Activated naive CD8-positive, alpha-beta T cell treated with anti-CD3 and anti-CD28 coated beads, Interleukin-2, amount 50 U/mL, for 16 hours (primary cell): ENCODE measurements at places on chromosomes 11 and 22.

DNA sequence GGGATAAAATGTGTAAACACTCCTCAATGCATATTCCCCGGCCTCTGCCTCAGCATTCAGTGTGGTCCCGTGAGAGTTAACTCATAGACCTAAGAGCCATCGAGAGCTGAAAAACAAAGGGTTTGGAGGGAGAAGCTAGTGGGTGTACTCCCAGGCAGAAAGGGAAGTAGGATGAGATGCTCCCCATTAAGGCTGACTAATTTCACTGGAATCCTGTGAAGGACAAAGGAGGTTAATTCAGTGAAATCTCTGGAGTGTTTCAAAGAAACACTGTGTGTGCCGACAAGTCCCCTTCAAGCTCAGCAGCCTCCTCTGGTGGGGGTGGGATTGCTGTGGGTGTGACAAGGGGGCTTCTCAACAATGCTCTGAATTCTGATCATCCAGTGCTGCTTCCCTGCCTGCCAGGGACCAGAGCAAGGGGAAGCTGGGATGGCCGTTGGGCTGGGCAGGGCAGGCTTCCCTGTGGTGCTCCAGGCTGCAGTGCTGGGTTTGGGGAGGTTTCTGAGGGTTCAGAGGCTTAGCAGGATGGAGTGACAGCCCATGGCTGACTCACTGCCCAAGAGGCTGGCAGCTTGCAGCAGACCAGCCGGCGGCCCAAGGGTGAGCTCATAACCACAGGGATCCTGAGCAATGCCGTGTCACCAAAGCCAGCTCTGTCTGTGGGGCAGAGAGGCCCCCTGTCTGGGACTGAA, 61.4 kb upstream of the BMAL1 start:
- DNase-seq: no peak

GRCh38 chr11:76626921-76627401, 43.6 kb downstream of the LRRC32 start:
- DNase-seq: no peak

GRCh38 chr11:285021-285893, 3.7 kb upstream of the PGGHG start:
- no peak for DNase-seq

- no peak for DNase-seq
These were observed 8.9 kb downstream of the ABTB2 start for GRCh38 chr11:34348919-34349318.

DNA sequence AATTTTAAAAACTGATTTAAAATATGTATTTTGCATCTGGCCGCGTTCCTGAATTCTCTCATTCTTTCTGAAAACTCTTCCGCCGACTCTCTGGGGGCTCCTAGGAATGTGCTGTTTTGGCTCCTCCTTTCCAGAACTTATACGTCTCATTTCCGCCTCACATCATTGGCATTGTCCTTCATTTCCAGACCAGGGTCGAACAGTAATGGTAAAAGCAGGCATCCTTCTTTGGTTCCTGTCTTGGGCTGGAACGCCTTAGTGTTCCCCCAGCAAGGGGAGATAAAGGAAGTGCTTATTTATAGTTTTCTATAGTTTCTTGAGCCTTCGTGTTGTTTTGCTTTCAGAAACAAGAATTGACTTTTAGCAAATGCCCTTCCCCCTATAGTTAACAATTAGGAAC, 10.9 kb upstream of the TNNT3 start:
- DNase-seq: no peak

DNA sequence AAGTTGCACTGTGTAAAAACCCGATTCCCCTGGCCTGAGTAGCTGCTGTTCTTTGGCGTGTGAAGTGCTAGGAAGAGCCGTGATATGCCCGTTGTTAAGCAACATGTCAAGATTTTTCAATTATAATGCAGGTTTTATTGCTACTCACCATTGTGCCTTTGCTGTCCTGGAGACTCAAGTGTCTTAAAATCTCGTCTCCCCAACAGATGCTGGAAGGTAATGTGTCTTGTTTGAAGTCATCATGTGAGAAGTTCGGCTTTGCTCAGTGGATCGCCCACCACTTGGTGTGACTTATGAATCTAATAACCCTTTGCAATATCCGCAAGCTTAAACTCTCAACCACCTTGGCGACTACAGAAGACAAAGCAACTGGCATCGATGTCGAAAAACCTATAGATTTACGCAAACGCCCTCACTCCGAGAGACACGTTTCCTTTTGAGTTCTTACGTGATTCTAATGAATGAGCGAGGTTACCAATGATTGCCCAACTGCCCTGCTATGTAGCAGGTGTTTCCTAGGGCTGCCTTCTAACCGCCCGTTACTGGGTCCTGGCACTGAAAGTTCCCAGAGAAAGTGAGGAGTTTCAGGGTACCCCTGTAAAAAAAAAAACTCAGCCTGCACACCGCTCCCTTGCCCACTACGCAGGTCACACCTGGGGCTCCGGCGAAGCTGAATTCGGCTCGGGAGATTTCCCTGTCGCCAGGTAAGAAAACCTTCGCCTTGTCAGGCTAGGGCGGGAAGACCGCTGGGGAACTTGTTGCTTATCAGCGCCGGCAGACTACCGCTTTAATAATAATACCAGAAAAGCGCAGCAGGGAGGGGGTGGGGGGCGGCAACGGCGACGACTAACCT, 21.2 kb upstream of the BDNF start:
- DNase-seq: no peak

- no peak for DNase-seq
These were observed 73.3 kb downstream of the MYO7A start for GRCh38 chr11:77201370-77201769.

DNA sequence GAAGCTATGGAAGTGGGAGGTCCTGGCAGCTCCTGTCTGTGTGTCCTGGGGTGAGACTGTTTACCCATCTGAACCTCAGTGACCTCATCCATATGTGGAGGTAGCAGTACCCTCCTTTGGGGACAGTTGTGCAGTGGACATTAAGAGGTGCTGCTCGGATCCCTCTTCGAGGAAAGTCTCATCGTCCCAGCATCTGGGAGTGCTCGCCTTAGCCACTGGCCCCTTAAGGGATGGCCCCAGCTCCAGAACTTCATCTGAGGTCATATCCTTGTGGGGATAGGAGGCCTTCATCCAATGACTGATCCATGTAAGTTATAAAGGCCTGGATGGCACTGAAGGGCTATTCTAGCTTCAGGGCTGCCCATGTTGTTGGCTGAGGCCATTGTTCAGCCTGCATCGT, 538.1 kb downstream of the MIAT start:
- DNase-seq: no peak

GRCh38 chr11:43997022-43997660, 50.6 kb upstream of the ACCSL start:
- no peak for DNase-seq

DNA sequence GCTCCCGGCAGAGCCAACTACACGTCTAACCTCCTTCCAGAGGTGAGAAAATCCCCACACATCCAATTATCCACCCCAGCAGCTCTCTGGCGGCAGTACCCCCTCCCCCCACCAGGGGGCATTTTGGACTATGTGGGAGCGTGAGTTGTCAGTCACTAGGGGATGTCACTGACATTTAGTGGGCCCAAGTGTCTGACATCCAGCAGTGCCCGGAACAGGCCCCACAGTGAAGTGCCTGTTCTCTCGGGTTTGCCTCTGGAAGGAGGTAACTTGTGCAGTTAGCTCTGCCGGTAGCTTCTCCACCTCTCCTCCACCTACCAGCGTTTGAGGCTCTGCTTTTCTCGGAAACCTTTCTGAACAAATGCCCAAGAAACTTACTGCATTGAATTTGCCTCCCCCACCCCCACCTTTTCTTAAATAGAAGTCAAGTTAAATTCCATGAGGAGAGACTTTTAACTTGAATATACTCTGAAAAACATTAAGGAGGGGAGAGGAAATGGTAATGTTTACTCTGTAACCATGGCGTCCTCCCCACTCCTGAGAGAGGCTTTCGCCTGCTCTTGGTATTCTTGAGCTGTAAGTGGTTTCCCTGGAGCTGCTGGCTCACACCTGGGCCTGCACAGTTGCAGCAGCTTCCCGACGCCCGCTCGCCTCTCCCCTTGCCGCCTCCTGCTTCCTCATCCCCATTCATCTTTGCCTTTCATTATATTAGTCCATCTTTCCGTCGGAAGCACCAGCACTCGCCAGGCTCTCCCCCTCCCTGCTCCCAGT, 112.8 kb downstream of the WNT7B start:
- DNase-seq: peak; percentile 59

DNA sequence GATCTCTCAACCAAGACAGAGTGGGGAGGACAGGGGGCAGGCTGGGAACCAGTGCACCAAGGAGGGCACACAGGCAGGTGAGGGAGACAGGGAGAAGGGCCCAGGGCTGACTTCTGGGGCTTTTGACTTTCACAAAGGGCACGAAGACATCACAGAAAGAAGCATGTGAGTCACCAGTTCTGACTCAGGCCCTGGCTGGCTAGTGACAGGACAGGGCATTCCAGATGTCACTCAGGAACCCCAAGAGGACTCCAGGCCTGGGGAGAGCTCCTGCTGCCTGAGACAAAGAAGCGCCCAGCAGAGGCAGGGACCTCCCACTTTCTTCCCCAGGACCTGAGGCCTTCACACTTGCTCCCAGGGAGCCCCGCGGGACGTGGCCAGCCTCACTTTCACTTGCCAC, 497.2 kb downstream of the BUD13 start:
- no peak for DNase-seq

DNA sequence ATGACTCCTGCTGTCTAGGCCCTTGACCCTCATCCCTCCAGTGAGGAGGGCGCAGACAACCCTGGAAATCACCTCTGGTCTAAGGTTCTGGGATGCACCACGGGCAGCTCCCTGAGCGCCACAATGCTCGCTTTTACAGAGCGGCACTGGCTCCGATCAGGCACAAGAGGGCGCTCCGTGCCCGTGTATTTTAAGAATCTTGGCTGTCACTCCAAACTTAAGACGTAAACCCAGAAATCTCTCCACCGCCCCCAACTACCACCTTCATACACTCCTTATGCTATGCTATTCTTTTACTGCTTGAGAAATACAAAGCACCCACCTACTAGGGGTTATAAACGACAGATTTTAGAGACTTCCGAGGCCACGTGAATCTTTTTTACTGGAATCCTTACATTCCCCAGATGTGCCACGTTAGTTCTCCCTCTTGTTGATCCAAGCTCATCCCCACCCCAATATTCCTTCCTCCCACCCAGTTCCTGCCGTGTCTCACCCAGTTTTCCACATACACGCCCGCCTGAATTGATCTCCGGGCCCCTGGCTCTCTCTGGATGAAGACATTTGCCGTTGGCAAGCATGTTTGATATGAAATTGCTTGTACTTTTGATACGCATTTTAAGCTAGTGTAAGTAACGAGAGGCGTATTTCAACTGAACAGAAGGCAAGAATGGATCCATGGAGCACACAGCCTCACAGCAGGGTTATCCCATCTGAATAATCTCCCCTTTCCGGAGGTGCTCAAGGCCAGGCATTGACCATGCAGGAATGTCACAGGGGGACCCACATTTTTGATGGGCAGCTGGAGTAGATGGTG, 453.5 kb downstream of the OPCML start:
- DNase-seq: no peak

DNA sequence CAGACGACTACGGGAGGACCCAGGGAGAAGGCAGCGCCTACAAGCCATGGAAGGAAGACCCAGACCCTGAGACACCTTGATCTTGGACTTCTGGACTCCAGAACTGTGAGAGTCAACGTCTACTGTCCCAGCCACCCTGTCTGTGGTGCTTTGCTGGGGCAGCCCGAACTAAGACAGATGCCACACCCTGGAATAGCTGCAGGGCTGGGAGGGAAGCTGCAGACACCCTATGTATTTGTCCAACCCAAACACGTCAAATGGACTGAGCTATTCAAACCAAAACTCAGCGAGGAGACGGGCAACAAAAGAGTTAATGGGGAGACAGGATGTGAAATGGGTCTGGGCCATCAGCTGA, 169.3 kb downstream of the CTTN start:
- DNase-seq: no peak

GRCh38 chr11:126167488-126167887, 44.0 kb downstream of the RPUSD4 start:
- no peak for DNase-seq
